Melanocyte of skin (primary cell): ENCODE measurements at places on chromosomes 13 and 19. TPM values are rescaled to one million over a fixed set of nuclear protein-coding genes. Genes with fewer than 3 reads are reported as not detected.

Gene GNG8
- not detected in 2 replicates for total RNA-seq

Gene FGF22
- total RNA-seq: not detected in 2 replicates

Gene GPR183
- not detected in 2 replicates for total RNA-seq

Gene RFPL4A
- not detected in 2 replicates for total RNA-seq

Gene PTGIR
- total RNA-seq: 0.36 TPM in 1 of 2 replicates, not detected in the other

Gene FAM216B
- not detected in 2 replicates for total RNA-seq

Gene KISS1R
- total RNA-seq: not detected in 2 replicates

Gene F10
- 0.33 TPM in 1 of 2 replicates, not detected in the other for total RNA-seq

Gene SLC10A2
- total RNA-seq: not detected in 2 replicates

Gene CADM4
- total RNA-seq: 4.7 and 6.3 TPM in 2 replicates

Gene ZNF540
- total RNA-seq: 0.33 and 1.1 TPM in 2 replicates

Gene LILRA1
- total RNA-seq: not detected in 2 replicates

Gene CEACAM4
- total RNA-seq: not detected in 2 replicates

Gene SWSAP1
- 1.2 and 1.3 TPM in 2 replicates for total RNA-seq

Gene ZSCAN4
- total RNA-seq: not detected in 2 replicates

Gene KLK2
- not detected in 2 replicates for total RNA-seq

Gene EMP3
- 135 and 226 TPM in 2 replicates for total RNA-seq
